Epithelial cell of prostate (primary cell): ENCODE measurements at places on chromosomes 2 and 18.

DNA sequence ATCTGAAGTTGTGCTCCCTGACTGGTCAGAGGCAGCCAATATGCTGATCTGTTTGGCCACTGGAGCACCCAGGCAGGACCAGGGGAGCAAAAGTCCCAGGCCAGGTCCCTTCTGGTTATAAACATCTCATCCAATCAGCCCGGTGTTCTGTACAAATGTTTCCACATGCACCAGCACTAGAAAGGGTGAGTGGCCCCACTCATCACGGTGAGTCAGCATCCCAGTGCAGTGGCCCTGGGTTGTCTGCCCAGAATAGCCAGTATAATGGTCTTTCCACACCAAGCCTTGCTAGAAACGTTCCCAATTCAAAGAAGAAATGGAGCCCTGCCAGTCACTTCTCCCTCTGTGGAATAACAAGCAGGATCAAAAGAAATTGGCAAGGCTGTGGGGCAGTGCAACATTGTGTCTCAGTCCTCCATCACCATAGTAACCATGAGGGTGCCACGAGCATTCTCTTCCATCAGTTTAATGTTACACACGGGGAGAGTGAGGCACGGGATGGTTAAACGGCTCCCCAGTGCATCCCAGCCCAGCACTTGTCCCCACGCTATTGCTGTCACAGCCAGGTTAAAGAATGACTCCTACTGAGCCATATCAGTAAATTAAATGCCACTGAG lies 174.9 kb downstream of the SEPTIN10 start:
- no peak for DNase-seq

DNA sequence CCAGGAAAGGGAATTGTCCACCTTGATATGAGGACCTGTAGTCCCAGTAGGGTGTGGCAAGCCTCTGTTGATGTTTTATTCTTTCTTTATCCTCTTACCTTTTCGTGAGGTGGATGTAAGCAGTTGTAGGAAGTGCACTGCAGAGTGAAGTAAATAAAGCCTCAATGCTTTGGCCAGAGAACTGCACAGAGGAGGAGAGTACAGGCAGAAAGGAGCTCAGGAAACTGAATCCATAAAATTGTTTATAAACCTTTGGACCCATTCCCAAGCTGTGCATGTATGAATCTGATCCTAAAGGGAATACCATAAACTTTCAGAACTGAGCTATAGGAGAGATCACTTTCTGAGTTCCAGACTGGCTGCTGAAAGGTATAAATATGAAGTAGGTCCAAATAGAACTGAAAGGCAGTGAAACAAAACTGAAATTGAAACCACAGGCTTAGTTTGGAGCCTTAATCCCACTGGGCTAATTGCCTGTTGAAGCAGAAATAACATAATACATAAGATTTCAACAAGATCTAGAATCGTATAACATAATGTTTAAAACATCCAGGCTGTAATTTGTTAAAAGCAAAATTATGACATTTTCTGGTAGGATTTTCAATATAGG lies 17.9 kb upstream of the SLC9A4 start:
- no peak for DNase-seq

DNA sequence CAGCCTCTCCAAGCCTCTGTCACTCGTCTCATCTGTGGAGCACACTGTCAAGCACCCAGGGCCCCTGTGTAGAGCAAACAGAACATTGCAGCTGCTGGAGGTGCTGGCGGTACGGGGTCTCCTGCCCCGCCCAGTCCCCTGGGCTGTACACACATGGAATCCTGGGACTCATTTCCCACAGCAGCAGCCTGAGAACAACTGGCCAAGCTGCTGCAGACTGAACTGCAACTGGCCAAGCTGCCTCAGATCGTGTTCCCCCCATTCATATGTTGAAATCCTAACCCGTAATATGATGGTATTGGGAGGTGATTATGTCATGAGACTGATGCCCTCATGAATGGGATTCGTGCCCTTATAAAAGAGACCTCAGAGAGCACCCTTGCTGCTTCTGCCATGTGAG lies 130.5 kb downstream of the NCK2 start:
- no peak for DNase-seq

DNA sequence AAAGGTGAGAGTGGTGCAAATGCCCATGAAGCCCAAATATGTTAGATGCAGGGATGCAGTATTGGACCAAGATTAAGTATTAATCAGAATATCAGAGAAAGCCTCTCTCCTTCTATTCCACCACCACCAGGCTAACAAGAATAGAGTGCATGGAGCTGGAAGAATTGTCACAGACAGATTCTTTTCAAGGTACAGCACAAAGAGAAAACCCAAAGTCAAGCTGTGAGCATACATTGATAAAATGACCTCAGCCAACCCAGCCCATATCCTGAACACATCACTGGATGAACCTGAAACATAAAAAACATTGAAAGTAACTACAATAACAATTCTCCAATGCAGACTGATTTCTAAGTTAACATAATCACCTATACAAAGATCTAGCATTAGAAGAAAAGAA lies 445.7 kb upstream of the NETO1 start:
- no peak for DNase-seq

GRCh38 chr2:58045580-58046334 lies 849 bp upstream of the VRK2 start:
- DNase-seq, result no peak

- DNase-seq, result no peak
Measured at GRCh38 chr2:73013936-73014335, 57.6 kb downstream of the SFXN5 start.

DNA sequence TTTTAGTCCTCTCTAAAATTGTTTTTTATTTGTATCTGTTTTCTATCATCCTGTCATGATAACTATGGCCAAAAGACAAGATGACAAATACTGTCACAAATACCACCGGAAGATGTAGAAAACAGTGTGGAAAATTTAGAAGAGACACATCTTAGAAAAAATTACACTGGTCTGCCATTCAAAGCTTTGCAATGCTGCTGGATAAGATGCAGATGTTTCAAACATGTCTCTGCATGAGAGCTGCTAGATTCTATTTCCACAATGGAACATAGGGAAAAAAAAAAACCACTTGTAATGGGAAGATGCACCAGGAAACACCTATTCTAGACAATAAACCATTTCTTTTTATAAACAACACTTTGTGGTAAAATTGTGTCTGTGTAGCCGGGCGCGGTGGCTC lies 5.8 kb upstream of the TAF1B start:
- DNase-seq, result no peak

DNA sequence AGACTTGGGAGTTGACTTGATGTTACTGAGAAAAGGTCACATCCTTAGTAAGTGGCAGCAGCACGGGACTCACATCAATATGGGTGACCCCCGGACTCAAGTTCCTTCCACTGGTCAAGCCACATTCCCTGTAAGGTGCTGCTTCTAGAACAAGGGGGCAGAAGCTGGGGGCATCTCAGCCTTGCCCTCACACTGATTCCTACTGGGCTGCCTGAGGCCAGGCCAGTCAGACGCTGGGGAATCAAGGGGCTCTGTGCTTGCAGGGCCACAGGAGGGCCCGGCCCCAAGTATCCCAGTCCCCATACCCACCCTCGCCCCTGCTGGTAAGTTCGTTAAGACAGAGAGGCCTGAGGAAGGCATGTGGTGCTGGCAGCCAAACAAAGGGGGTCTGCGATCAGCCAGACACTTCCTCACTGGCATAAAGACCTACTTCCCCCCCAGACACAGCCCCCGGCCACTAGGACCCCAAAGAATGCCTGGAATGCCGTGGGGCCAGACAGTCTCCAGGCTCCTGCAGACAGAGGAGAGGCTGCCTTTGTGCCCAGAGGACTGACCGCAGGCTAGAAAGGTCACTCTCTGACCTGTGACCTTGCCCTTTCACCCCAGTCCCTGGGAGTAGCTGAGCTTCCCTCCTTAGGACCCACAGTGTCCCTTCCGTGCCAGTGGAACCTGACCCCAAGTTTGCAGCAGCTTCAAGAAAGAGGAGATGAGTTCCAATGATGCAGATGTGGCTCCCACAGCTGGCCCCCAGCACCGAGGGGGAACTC lies 83.6 kb downstream of the HS1BP3 start:
- DNase-seq, result no peak

GRCh38 chr2:79622508-79622907 lies 109.7 kb downstream of the CTNNA2 start:
- no peak for DNase-seq

- DNase-seq, result no peak
Measured at GRCh38 chr2:36356298-36356989, 866 bp downstream of the CRIM1 start.

- no peak for DNase-seq
Measured at GRCh38 chr2:35365859-35366258, 989.7 kb upstream of the CRIM1 start.

DNA sequence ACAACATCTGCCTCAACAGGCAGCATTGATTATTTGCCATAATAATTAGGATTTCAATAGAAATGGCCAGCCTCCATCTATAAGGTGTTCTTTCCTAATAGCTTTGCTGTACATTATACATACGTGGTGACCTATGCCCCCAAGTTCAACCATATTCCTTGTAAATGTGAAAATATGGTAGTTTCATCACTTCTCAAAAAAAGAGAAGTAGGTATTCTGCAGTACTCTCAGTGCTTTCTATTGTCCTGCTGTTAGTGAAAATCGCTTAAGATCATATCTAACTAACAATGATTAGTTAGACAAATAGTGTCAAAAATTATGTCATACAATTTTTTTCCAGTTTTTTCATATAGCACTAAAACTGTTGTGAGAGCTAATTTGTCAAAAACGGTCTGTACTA lies 79.6 kb downstream of the SLC4A10 start:
- no peak for DNase-seq

GRCh38 chr2:19559596-19560240 lies 201.3 kb upstream of the OSR1 start:
- DNase-seq, result no peak

GRCh38 chr2:179533875-179534274 lies 269.2 kb upstream of the SESTD1 start:
- no peak for DNase-seq

- no peak for DNase-seq
Measured at GRCh38 chr2:25941042-25941441, 41.3 kb downstream of the KIF3C start.

GRCh38 chr2:46506131-46506706 lies 26.9 kb downstream of the TMEM247 start:
- no peak for DNase-seq

GRCh38 chr18:38033282-38033681 lies 467.7 kb upstream of the CELF4 start:
- DNase-seq, result no peak

DNA sequence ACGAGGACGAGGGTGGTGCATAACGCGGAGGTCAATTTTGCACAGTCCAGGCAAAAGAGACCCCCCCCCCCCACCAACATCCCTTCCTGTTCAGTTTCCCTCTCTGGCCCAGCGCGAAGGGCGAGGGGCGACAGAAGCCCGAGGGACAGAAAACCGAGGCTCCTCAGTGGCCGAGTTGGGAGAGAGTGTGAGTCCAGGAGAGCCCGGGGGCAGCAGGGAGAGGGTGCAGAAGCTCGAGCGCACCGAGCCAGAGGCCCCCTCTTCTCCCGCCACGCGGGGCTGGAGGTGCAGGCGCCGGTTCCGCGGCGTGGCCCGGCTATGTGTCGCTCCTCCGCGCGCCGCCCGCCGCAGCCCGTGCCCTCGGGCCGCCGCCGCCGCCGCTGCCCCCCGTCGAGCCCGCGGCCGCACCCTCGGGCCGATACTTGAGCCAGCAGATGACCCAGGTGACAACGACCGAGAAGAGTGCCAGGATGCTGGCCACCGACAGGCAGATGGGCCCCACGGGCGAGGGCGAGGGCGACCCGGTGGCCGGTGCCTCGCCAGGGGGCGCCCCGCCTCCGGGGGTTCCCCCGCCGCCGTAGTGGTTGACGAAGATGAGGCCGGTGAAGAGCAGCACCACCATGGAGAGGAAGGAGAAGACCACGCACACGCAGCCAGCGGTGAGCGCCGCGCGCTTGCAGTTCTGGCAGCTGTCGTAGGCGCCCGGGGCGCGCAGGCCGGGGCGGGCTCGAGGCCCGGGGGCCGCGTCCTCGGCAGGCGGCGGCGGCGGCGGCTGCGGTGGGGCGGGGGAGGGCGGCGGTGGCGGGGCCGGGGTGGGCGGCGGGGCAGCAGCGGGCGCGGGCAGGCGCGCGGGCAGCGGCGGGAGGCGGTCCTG lies 20.2 kb upstream of the PAX3 start:
- no peak for DNase-seq

DNA sequence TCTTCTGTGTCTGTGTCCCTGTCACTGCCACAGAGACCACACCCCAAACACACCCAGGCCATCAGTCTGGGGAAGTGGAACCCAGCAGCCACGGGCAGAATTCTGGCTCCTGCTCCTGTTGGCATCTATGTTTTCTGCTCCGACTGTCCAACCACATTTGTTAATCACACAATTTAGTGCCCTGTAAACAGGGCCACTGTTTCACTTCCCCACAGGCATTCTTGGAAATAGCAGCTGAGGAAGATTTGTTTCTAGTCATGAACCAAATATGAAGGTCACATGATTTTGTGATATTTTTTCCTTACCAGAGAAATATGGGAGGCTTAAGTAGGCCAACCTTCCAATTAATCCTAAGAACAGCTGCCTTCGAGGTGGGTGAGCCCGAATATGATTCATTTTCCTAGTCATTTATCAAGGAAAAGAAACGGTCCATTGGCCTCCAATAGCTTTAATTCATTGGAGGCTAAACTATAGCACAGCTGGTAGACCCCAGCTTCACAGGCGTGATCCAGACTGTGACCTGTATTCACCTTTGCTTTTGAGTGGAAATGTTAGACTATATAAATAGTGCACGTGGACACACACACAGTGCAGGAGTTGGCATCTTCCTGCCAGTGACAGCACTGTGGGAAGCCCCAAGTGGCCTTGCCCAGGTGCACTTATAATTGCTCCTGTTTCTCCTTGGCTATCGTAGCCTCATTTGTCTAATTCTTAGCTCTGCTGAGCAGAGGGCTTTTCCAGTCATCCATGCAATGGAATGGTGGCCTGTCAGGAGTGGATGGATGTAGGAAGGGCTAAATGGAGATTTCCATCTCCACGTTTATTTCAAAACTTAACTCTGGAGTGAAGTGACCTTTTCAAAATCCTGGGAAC lies 267.9 kb downstream of the LPIN1 start:
- DNase-seq, result no peak

DNA sequence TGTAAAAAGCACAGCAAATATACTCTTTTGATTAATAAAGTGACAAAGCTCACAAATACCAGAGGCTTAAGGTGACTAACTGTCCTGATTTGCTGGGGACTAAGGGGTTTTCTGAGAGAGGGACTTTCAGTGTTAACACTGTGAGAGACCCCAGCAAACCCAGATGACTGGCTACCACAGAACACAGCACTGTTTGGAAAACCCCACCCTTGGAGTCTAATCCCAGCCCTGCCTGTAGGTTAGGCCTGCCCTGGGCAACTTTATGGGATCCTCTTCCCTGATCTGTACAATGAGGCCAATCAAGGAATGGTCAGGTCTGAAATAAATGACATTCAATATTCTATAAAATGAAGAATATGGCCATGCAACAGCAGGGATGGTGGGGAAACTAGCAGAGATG lies 30.5 kb upstream of the CTAGE1 start:
- no peak for DNase-seq
